ENCODE measurements at places on chromosomes 16 and 17.

- no peak for DNase-seq
These were observed 290.5 kb upstream of the FOXF1 start for GRCh38 chr16:86219655-86220445.

DNA sequence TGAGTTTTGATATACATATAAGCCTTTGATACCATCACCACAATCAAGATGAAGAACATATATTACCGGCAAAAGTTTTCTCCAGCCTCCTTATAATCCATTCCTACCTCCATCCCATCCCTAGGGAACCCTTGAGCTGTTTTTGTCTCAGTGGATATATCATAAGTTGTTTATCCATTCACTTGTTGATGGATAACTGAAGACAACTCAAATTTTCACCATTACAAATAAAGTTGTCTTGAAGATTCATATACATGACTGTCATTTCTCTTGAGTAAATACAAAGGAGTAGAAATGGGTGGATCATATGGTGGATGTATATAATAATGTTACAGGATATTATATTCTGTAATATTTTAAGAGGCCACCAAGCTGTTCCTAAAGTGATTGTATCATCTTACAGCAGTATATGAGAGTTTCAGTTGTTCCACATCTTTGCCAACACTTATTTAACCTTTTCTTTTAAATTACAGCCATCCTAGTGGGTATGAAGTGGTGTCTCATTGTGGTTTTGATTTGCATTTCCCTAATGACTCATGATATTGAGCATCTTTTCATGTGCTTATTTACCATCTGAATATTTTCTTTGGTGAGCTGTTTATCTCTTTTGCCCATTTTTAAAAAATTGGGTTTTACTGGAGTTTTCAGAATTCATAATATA, 17.4 kb downstream of the NF1 start:
- no peak for DNase-seq

- DNase-seq: no peak
These were observed 81.6 kb upstream of the XYLT1 start for GRCh38 chr16:17552351-17552750.

GRCh38 chr16:17034477-17035252, 436.1 kb downstream of the XYLT1 start:
- no peak for DNase-seq

DNA sequence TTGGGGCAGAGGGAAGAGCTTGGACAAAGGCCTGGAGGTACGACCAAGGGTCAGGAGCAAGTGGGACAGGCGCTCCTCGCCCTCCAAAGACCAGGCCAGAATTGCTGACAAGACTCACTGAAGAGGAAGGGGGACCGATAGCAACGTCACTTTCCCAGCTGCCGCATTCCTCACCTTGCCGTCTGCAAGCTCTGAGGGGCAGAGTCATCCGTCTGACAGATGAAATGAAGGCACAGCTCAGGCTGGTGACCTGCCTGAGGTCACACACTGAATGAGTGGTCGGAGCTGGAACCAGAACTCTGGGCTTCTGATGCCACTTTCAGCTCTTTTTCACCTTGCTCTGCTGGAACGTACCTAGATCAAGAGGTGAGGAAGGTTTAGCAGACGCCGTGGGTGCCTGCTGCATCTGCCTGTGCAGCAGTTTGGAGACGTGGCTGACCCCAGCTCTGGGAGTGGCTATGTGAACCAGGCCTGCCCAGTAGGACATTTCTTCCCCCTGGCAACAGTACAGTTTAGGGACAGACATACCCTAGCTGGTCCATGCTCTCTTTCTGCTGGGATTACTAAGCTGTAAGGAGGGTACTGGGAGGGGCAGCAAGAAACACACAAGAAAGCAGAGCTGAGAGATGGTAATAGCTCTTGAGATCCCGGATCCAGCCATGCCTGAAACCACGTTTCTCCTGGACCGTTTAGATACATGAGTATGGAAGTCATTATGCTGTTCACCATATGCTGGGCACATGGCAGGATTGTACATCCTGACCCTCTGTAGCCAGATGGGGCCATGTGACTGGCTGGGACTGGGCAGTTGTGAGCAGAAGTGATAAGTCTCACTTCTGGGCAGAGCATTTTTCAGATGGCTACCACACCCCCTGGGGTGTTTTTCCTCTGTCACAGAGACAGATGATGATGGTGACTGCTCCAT, 50.9 kb downstream of the IL21R start:
- DNase-seq: no peak

DNA sequence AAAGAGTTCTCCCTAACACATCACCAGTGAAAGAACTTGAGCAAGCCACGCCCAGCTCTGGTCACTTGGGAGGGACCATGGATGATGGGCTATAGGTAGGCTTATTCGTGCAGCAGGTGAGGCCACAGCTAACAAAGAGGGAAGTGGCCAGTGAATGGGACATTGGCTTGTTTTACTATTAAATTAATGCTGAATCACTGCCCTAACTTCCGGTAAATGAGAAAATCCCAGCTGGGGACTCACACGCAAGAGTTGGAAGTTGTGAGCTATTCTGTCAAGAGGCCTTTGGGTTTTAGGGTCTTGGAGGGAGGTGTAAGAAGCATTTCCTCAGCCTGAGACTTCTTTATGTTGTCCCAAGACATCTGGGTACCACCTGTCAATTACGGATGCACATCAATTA, 315.3 kb downstream of the XYLT1 start:
- no peak for DNase-seq
